ENCODE measurements at places on chromosomes 5 and 9.

- no peak for DNase-seq
Observed at GRCh38 chr5:168831383-168831782, 252.2 kb upstream of the PANK3 start.

DNA sequence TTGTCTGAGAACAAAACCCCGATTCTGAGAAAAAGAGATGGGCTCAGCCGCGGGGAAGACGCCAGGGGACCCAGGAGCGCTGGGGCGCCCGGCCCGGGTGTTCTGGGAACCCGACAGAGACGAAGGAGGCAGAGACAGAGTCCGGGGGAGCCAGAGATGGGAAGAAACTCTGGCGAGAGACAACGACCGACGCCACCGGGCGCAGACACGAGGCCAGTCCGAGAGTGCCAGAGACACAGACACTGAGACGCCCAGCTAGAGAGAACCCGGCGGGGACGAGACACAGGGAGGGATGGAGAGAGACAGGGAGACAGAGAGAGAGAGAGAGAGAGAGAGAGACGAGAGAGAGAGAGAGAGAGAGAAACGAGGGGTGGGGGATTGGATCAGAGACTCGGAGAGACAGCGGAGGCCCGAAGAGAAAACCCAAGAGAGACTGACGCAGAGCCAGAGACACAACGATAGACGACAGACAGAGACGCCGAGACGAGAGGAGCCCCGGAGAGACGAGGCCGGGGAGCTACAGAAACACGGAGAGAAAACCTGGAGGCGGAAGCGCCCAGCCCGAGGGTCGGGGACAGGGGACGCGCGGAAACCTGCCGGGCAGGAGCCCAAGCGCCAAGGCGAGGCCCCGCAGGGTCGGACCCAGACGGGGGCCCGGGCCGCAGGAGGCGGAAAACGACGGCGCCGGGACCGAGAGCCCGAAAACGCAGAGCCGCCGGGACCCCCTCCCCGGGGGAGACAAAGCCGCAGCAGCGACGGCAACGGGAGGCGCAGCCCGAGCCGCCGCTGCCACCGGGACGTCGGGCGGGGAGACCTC is 3.3 kb downstream of the NR5A1 start:
- DNase-seq, result no peak

GRCh38 chr5:108361239-108361638 is 20.7 kb downstream of the FBXL17 start:
- DNase-seq, result no peak

DNA sequence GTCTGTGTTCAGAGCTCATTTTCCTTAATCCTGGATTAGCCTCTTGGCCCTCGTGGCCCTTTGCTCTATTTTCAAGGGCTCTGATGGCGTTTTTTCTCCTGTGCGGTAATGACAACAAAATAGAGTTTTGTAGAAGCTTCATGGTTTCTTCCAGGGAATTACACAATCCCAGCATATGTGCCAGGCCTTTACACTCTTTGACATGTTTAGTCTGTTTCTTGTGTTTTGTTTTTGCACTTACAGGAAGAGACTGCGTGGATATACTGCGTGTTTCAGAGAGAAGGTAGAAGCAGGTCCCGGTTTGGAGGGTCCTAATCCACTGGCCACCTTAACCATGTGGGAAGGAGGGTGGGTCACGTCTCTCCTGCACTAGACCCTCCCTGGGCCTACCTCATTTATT is 400.2 kb upstream of the IRX4 start:
- no peak for DNase-seq

DNA sequence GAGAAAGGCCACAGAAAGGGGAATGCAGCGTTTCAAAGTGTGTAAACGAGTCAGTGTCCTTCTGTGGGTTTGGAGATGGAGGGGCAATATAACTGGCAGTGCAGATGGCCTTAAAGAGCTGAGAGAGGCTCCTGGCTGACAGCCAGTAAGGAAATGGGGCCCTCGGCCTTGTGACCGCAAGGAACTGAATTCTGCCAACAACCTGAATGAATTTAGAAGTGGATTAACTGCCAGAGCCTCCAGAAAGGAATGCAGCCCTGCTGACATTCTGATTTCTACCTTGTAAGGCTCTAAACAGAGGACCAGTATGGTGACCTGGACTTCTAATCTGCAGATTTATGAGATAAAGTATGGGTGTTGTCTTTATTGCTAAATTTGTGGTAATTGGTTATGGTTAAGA is 17.5 kb upstream of the NREP start:
- DNase-seq, result no peak

DNA sequence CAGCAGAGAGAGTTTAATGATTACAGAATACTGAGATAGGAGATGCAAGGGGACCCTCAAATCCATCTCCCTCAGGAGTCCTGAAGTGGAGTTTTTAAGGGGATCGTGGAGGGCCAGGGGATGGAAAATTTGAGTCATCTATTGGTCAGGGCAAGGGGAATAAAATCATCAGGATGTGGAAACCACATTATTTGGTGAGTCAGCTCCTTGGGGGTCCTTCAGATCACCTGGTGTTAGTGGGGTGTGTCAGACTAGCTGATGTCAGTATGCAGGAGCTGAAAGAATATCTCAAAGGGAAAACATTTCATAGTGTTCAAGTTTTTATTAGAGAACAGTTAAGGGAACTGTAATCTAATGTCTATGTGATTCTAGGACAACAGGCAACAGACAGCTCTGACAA is 183.0 kb upstream of the FTMT start:
- no peak for DNase-seq

GRCh38 chr5:421901-422300 is 21.1 kb upstream of the EXOC3 start:
- no peak for DNase-seq

DNA sequence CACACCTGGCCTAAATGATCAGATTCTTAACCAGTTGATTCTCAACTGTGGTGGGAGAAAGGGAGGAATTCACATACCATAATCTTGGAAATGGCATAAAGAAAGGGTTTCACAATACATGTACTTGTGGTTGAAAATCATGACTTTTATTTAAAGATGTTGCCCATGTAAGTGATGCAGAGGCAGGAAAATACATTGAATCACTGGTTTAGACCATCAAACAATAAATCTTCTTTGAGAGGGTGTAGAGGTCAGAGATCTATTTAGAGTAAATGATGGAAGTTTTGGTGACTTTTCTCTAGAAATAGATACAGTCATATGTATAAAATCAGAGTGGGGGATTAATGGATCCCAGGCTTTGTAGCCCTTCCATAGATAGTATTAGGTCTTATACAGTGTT is 15.4 kb downstream of the NDUFS4 start:
- DNase-seq, result no peak

DNA sequence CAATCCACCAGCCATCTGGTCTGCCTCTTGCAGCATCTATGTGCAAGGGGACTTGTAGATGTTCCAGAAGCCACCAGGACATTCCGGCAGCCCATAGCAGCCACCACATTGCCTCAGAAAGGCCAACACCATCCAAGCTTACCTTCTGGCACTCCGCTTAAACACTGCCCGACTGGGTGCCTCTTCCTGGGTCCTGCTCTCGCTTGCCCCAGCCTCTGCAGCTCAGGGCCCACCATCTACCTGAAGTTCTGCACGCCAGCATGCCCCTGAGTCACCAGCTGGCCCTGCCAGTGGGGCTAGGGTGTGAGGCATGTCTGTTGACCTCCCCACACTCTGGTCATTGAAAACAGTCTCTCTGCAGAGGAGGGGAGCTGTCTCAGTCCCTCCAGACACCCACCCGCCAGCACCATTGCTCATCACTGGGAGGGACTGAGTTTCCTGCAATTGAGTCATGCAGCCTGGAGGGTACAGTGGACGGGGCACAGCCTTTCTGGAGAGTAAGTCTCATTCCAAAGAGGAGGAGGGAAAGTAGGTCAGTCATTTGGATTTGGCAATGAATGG is 16.9 kb upstream of the COL5A1 start:
- no peak for DNase-seq
